Stimulated activated CD4-positive, alpha-beta T cell treated with anti-CD3 and anti-CD28 coated beads, Interleukin-1b, Interleukin-23, amount 100 ng/mL, for 1 hour (primary cell): ENCODE measurements at places on chromosomes 16 and 17.

GRCh38 chr16:57504001-57504400 lies 17.7 kb upstream of the DOK4 start:
- DNase-seq: no peak

DNA sequence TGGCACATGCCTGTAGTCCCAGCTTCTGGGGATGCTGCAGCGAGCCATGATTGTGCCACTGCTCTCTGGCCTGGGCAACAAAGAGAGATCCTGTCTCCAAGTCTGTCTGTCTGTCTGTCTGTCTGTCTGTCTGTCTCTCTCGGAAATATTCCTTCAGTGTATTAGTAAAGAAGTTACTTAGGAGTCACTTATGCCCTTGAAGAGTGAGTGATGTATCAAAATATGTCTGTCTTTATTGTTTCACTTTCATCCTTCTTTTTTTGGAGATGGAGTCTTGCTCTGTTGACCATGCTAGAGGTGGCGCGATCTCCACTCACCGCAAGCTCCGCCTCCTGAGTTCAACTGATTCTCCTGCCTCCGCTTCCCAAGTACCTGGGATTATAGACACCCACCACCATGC lies 410.5 kb downstream of the WWOX start:
- DNase-seq: no peak

DNA sequence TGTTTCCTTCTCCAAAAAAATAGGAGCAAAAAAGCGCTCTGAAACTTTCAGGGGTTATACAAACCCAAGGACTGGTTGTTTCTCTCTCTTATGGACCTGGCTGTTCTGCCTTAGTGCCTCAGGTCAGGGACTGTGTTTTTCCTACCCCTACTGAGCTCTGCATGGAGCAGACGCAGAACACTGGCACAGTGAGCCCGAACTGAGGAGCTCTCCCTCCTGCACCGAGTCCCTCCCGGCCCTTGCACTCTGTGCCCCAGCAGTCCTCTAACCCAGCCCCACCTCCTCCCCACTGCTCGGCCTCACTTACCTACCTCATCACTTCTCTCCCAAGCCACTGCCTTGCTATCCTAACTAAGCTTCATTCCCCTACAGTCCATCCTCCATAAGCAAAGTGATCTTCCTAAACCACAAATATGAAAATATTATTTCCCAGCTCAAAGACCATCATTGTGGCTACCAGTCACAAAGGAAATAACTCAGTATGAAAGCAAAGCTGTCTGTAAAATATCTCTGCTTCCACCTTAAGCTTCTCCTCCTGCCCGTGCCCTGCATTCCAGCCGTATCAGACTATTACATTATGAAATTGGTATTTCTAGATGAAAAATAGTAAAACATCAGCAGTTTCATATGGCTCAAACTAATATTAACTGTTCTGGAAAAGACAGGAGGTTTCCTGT lies 13.6 kb downstream of the MEIOB start:
- no peak for DNase-seq

DNA sequence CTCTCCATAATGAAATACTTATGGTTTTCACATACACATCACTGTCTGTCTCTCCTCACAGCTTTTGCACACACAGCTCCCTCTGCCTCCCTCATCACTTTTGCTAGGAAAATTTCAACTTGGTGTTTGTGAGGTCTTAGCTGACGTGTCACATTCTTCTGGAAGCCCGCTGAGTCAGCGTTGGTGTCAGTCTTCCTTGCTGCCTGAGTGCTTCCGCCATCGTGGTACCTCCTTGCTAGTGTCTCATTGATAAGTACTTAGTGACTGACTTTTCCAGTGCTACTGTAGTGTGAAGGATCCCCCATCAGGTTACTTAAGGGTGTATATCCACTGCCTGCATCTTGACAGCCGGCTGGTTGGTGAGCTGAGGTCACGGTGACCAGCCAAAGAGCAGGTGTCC lies 33.5 kb downstream of the CA10 start:
- no peak for DNase-seq

DNA sequence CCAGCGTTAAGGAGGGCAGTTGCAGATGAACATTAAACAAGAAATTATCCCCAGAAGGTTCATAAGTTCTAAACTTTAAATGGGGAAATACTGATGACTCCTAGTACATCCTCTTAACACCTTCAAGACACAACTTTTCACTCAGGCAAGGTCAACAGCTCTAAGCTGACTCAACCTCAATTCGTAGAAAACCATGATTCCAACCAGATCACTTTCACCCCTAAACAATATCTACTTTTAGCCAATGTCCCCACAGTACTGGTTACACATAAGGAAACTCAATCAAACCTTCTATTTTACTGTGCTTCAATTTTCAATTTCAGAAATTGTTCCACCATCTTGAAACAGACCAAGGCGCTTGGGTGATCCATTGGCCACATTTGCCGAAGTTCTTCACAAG lies 2.3 kb downstream of the CDYL2 start:
- DNase-seq: no peak

DNA sequence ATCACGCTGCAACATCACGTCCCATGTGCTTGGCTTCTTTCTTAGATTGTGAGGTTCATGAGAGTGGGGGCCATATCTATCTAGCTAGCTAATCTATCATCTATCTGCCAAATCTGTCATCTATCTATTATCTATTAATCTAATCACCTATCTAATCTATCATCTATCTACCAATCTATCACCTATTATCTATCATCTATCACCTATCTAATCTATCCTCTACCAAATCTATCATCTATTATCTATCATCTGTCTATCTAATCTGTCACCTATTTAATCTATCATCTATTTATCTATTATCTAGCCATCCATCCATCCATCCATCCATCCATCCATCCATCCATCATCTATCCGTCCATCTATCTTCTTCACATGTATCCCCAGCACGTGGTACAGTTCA lies 14.2 kb downstream of the COX6A2 start:
- DNase-seq: no peak

DNA sequence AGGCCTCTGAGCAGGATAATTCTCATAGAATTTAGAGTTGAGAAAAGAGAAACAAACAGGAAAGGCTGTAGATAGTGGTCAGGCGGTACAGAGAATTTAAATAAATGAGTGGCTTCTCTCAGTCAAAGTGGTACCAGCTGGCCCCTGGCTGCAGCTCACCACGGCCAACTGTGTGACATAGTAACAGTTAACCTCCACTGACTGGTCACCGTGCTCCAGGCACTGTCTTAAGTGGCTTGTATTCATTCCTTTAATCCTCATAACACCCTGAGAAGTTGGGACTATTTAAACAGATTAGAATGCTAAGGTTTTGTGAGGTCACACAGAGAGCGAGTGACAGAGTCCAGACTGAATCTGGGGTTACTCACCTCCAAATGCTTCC lies 108.9 kb downstream of the GNAO1 start:
- no peak for DNase-seq

DNA sequence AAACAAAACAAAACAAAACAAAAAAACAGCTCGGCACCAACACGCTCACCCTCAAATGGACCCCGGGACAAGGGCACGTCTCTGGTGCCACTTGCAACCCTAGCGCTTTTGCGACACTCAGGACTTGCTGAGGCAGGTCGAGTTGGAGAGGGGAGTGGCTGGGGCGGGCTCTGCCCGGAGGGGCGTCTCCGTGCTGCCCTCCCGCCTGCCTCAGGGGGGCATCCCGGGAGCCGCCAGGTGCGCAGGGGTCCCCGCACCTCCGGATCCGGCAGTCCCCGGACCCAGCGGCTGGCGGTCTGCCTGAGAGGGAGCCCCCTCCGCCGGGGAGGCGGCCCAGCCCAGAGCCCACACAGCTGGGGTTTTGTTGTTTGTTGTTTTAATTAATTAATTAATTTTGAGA lies at the start of gene SLC52A1:
SLC52A1 (minus strand) TSS at position 112 of the 400 bp plus-strand sequence. CDS start 820 bp downstream, outside the sequence.
- no peak for DNase-seq

DNA sequence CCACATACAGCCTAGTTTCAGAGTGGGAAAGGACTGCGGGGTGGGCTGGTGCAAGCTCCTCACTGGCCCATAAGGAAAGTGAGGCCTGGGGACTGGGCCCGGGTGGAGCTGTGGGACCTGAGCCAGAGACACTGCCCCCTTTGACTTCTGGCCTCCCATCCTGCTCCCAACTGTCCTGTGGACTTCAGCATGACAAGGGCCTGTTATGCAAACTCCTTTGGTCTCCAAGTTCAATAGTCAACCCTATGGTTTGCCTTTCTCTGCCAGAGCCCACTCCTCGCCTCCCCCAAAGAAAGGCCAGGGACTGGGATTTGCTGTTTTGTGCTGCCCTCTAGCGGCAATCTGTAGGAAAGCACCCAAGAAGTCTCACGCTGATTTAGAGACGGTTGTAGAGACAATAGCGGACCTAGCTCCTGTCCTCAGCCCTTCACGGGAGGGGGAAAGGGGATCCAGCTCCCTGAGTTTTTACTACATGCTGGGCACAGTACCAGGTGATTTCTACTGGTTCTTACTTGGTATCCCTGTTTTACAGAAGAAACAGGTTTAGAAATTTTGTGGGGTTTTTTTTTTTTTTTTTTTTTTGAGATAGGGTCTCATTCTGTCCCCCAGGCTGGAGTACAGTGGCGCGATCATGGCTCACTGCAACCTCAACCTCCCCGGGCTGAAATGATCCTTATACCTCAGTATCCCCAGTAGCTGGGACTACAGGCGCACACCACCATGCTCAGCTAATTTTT lies 1.2 kb upstream of the TLCD3B start:
- DNase-seq: no peak

DNA sequence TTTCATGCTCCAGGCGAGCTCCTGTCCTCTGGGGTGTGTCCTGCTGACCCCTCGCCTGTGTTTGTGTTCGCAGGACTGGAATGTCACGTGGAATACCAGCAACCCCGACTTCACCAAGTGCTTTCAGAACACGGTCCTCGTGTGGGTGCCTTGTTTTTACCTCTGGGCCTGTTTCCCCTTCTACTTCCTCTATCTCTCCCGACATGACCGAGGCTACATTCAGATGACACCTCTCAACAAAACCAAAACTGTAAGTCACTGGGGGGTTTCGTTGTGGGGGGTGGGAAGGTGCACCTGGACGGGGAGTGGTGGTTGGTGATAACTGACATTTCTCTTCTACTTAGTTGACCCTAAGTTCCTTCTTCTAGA lies 58.3 kb downstream of the ABCC1 start:
- DNase-seq: no peak

- no peak for DNase-seq
These were observed 33.7 kb downstream of the RGS9 start for GRCh38 chr17:65170839-65171238.

- DNase-seq: no peak
These were observed 7.6 kb upstream of the PHF12 start for GRCh38 chr17:28958820-28959455.

DNA sequence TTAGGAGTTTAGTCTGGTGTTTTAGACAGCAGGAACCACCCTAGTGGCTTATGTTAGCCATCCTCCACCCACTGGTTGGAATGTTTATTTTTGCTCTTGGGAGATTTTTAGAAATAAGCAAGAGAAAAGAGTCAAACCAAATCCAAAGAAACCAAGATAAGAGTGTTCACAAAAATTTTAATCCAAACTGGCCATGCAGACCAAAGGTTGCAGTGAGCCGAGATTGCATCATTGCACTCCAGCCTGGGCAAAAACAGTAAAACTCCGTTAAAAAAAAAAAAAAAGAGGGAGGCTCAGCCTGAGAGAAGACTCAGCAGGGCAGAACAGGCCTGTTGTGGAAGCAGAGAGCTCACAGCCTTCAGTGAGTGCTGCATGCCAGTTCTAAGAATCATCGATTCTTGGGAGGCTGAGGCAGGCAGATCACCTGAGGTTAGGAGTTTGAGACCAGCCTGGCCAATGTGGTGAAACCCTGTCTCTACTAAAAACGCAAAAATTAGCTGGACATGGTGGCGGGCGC lies 12.2 kb upstream of the C16orf54 start:
- no peak for DNase-seq

- no peak for DNase-seq
These were observed 5.8 kb downstream of the ZG16B start for GRCh38 chr16:2835638-2836493.

GRCh38 chr16:1920727-1921171 lies 2.5 kb upstream of the HS3ST6 start:
- DNase-seq: no peak

DNA sequence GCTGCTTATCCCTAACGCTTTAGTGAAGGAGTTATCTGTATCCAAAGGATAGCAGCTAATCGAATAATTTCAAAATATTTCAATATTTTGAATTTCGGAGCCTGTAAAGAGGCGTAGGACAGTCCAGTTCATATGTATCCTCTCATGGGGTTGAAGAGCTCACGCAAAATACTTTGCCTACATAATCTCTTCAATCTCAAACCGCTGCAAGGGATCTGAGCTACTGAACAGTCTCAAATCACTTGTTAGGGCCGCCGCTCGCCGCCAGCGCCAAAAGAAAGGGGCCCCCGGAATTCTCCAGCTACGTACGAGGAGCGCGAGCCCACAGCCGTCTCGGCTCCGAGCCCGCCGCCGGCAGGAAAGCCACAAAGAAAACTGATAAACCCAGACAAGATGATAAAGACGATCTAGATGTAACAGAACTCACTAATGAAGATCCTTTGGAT lies 601 bp upstream of the RFWD3 start:
- DNase-seq: no peak

GRCh38 chr17:1058423-1059130 lies 61.6 kb downstream of the TIMM22 start:
- DNase-seq: peak; percentile 28

- no peak for DNase-seq
These were observed 431.8 kb downstream of the PMP22 start for GRCh38 chr17:14833201-14833785.

DNA sequence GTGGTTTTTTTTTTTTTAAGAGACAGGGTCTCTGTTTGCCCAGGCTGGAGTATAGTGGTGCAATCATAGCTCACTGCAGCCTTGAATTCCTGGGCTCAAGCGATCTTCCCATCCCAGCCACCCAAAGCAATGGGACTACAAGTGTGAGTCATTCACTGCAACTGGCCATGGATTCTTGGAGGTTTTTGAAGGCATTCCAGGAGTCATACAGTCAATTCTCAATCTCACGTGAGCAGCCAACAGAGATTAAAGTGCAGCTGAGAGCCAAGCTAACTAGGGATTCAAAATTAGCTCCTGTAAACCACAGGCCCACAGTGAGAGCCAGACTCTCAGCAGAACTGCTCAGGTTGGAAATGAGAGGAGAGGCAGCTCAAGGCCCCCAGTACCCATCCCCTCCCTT lies 30.2 kb downstream of the XPO6 start:
- DNase-seq: no peak

DNA sequence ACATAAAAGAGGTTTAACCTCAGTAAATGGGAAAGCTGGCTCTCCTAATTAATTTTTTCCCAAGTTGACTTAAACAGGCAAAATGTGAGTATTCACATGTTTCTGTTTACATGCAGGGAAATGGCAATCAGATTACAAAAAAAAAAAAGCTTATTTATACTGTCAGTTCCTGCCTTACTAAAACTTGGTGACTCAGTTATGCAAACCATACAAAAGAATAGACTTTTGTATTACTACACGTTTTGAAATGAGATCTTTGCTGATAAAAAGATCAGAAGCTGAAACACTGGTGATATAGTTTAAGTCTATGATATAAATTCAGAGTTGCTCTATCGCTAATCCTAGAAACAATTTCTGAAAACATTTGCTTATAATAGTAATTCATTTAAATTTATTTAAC lies 9.4 kb upstream of the KCNJ2 start:
- no peak for DNase-seq

GRCh38 chr16:50838165-50838564 lies 96.3 kb downstream of the CYLD start:
- no peak for DNase-seq
